Endothelial cell of umbilical vein (primary cell): ENCODE measurements at places on chromosomes 4 and X. TPM values are rescaled to one million over a fixed set of nuclear protein-coding genes. Genes with fewer than 3 reads are reported as not detected.

DNA sequence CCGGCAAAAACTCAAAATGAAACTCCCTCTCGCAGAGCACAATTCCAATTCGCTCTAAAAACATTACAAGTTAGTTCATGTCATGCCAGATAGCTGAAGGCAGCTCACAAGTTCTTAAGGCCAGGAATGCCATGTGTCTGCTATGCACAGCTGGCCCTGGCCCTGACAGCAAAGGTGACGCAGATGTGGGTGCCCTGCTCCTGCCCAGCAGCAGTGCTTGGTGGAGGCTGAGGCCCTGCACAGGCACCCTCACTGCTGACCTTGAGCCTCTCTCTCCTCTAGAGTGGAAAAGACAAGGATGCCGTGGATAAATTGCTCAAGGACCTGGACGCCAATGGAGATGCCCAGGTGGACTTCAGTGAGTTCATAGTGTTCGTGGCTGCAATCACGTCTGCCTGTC, 2.9 kb downstream of the S100P start:
- no peaks in the 10 kb centered on the region for H3K27me3 ChIP-seq
- no peaks in the 10 kb centered on the region for H3K36me3 ChIP-seq
- H3K27ac ChIP-seq = no peak overlapping the region
- H3K4me1 ChIP-seq = peaks cover 8% of the 10 kb centered on the region
- no peak overlapping the region for H3K4me3 ChIP-seq
- DNase-seq = no peak

DNA sequence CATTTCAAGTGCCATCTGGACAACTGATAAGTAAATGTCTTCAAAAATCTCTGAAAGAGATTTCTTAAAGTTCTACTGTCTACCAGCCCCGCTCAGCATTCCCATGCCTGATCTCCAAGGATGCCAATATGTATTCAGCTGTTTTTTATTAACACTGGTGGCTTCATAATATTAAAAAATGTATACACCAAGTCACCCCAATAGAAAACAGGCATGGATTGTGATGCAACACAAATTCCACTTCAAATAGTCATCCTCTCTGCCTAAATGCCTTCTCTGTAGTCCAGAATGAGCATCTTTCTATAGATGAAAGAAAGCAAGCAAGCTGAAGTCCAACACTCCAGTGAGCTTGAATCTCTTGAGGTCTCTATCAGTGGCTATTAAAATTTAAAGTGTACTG, 152.2 kb upstream of the PPARGC1A start:
- H3K27ac ChIP-seq = no peak overlapping the region
- no peaks in the 10 kb centered on the region for H3K4me1 ChIP-seq
- no peak overlapping the region for H3K4me3 ChIP-seq
- no peaks in the 10 kb centered on the region for H3K36me3 ChIP-seq

Gene SOX3
- not detected in 2 replicates for total RNA-seq

GRCh38 chrX:87517571-87518141, at the start of gene KLHL4:
TSS of gene KLHL4 (plus strand) at chrX:87517802. CDS start at chrX:87517894, 92 bp downstream.
- H3K27me3 ChIP-seq = no peaks in the 10 kb centered on the region
- H3K27ac ChIP-seq = peak within 1 kb of the TSS; percentile 97
- H3K4me3 ChIP-seq = peak within 1 kb of the TSS; percentile 49
- no peaks in the 10 kb centered on the region for H3K36me3 ChIP-seq
- peaks cover 17% of the 10 kb centered on the region for H3K4me1 ChIP-seq
- peak; percentile 92 for DNase-seq

DNA sequence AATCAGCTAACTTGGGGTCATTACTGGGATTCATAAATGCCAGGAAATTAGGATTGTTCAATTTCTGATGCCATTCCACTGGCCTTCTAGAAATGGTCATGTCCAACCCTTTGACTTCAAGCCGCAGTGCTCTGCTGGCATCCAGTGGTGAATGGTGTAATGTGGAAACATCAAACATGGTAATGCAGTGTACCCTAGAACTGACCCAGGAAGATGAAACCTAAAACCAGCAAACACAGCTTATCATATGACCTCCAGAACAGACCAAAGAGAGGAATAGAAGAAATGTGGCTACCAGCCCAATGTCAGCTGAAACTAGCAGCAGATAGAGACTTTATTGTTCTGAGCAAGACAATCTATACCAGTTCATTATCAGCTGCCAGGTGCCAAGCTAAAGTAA, 13.8 kb downstream of the CXCL13 start:
- no peaks in the 10 kb centered on the region for H3K36me3 ChIP-seq
- DNase-seq = no peak
- H3K4me3 ChIP-seq = no peak overlapping the region
- no peak overlapping the region for H3K27ac ChIP-seq
- no peaks in the 10 kb centered on the region for H3K4me1 ChIP-seq

Gene SPANXN3
- not detected in 2 replicates for total RNA-seq

GRCh38 chr4:6460876-6461275, 11.5 kb downstream of the PPP2R2C start:
- H3K4me1 ChIP-seq = no peaks in the 10 kb centered on the region
- no peak overlapping the region for H3K4me3 ChIP-seq
- H3K27me3 ChIP-seq = no peaks in the 10 kb centered on the region
- DNase-seq = no peak

DNA sequence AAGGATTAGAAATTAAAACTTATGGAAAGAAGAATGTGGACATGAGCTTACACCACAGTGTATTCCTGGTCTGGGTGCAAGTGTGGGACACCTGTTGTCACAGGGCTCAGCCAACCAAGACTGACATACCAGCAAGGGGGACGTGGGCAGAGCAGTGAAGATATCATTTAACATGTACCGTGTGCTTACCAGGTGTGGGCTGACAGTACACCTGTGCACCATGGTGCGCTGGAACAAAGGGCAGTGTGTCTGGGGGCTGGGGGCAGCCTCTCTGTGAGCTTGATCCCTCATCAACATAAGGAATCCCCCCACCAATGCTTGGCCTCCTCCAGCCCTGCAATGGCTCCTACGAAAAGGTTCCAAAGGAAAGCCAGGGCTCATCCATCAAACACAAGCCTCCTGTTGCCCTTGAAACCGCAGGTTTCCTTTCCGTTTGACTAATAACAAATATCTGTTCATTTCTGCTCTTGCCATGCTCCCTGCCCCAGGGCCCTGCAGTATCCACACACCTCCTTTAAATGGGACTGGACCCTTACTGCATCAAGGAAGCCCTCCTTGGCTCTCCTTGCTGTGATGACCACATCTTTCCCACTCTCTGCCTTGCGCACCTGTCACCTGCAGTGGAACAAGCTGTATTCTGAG, 16.7 kb downstream of the EVC2 start:
- no peak overlapping the region for H3K27ac ChIP-seq
- peaks cover 3% of the 10 kb centered on the region for H3K36me3 ChIP-seq
- H3K4me1 ChIP-seq = no peaks in the 10 kb centered on the region
- no peaks in the 10 kb centered on the region for H3K27me3 ChIP-seq
- H3K4me3 ChIP-seq = no peak overlapping the region

DNA sequence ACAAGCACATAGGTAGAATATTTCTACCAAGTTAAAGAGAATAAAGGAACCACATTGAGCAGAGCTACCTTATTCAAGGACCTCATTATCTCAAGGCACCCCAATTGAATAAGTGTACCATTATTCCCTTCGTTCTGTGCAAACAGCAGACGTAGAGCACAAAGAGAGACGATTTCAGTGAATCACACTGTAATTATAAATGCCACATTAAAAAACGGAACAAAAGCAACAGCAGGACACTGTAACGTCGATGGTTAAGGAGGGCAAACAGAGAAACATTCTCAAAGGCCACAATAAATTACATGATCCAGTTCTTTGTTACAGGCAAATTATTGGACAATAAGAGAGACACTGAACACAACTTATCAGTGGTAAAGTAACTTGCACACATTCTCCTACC, 644.1 kb upstream of the TENM3 start:
- no peaks in the 10 kb centered on the region for H3K36me3 ChIP-seq
- no peaks in the 10 kb centered on the region for H3K4me1 ChIP-seq

GRCh38 chr4:127737295-127737694, 7.1 kb downstream of the SLC25A31 start:
- no peaks in the 10 kb centered on the region for H3K4me1 ChIP-seq
- H3K27ac ChIP-seq = no peak overlapping the region
- no peaks in the 10 kb centered on the region for H3K36me3 ChIP-seq
- H3K4me3 ChIP-seq = no peak overlapping the region
- no peak for DNase-seq

GRCh38 chr4:184447664-184448063, 26.7 kb downstream of the IRF2 start:
- no peaks in the 10 kb centered on the region for H3K27me3 ChIP-seq
- no peak overlapping the region for H3K4me3 ChIP-seq
- no peak for DNase-seq
- H3K27ac ChIP-seq = no peak overlapping the region
- no peaks in the 10 kb centered on the region for H3K36me3 ChIP-seq

- H3K27ac ChIP-seq = no peak overlapping the region
- no peak for DNase-seq
- H3K4me3 ChIP-seq = no peak overlapping the region
- H3K27me3 ChIP-seq = no peaks in the 10 kb centered on the region
- H3K4me1 ChIP-seq = no peaks in the 10 kb centered on the region
Observed at GRCh38 chr4:164512124-164512523, 241.8 kb upstream of the SMIM31 start.

GRCh38 chr4:115360431-115360830, 247.0 kb upstream of the NDST4 start:
- H3K27ac ChIP-seq = no peak overlapping the region
- H3K4me3 ChIP-seq = no peak overlapping the region
- H3K36me3 ChIP-seq = no peaks in the 10 kb centered on the region
- H3K4me1 ChIP-seq = no peaks in the 10 kb centered on the region
- no peaks in the 10 kb centered on the region for H3K27me3 ChIP-seq

GRCh38 chrX:9498236-9498635, 33.4 kb downstream of the TBL1X start:
- no peak overlapping the region for H3K27ac ChIP-seq
- no peaks in the 10 kb centered on the region for H3K4me1 ChIP-seq
- no peak overlapping the region for H3K4me3 ChIP-seq
- H3K27me3 ChIP-seq = no peaks in the 10 kb centered on the region

- no peak overlapping the region for H3K4me3 ChIP-seq
- no peaks in the 10 kb centered on the region for H3K36me3 ChIP-seq
- no peak overlapping the region for H3K27ac ChIP-seq
Observed at GRCh38 chr4:113069212-113069892, 19.9 kb downstream of the ANK2 start.

- H3K4me1 ChIP-seq = no peaks in the 10 kb centered on the region
- DNase-seq = no peak
- H3K36me3 ChIP-seq = no peaks in the 10 kb centered on the region
- H3K27me3 ChIP-seq = no peaks in the 10 kb centered on the region
Observed at GRCh38 chrX:103783196-103783595, 6.6 kb downstream of the PLP1 start.
